ENCODE measurements at places on chromosomes 2 and 18.

GRCh38 chr18:71068338-71068737, 779.5 kb downstream of the SOCS6 start:
- no peak for DNase-seq

DNA sequence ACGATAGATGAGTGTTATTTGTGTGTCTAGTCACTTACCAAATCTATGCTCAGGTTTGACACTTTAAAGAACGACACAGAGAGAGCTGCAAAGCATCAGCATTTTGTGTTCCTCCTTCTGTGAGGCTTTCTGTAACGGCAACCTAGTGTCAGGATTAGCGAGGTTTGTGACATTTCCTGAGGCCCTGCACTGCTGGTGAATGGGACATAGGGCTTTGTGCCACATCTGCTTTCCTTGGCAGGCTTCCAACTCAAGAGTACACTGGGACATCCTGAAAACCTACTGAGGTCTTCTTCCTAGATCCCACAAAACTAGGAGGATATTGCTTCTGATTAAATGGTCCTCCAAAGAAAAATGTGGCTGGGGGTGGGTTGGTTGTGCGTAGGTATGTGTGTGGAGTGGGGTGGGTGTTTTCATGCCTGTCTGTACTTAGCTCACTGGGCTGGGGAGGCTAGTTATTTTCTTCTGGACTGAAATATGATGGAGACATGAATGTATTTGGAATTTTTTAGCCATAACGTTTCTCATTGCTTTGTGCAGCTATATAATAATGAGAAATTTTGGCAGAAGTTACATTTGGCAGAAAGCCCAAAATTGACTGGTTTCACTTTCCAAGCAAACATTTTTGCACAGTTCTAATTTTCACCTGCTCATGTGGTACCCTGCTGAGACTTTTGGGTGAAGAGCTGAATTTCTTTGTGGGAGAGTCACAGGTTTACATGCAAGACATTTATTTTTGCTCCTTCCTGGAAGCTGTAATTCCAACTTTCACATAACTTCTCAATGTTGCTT, 308.4 kb downstream of the XIRP2 start:
- peak; percentile 44 for DNase-seq

DNA sequence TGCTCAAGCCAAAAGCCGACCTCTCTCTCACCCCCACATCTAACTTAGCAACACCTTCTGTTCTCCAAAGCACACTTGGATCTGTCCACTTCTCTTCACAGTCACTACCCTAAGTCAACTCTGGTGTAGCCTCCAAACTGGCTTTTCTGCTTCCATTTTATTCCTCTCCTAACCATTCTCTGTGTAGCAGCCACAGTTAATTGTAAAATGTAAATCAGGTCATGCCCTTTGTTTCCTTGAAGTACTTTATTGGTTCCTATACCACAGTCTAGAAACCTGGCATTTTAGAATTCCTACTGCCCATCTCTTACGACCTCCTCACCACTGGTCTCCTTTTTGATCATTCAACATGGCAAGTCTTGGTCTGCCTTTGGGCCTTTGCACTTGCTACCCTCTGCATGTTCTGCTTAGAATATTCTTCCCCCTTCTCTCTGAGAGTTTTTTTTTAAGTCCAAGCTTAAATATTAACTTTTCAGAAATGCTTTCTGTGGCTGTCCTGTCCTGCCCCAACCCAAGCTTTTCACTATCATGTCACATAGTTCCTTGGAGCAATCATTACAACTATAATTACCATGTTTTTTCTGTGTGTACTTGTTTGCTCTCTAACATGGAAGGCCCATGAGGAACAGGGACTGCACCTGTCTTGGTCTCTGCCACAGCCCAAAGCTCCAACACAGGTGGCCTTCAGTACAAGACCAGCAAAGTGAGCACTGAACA, 42.9 kb downstream of the PLA2R1 start:
- no peak for DNase-seq

GRCh38 chr2:85506768-85507181, 32.2 kb upstream of the MAT2A start:
- DNase-seq: no peak

GRCh38 chr2:43178602-43179542, 47.5 kb downstream of the ZFP36L2 start:
- DNase-seq: no peak

All from Jurkat, Clone E6-1 (cell line).